ENCODE measurements at places on chromosomes 6 and 20. TPM values are rescaled to one million over a fixed set of nuclear protein-coding genes. Genes with fewer than 3 reads are reported as not detected.
A peak's percentile ranks its signal among the peaks of the same experiment; 100 is the strongest.

DNA sequence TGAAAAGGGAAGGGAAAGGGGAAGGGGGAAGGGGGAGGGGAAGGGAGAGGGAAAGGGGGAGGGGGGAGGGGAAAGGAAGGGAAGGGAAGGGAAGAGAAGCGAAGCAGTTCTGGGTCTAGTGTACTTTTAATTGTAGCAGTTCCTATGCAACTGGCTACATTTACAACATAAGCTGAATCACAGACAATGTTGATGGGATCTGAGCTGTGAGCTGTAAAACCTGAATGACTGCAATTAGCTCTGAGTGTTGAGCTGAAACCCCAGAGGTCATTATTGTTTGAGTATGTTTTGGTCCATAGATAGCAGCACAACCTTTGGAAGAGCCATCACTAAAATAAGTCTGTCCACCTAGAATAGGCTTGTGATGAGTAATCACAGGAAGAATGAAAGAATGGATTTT lies 7.2 kb upstream of the ABHD12 start:
- no peak for ATAC-seq

DNA sequence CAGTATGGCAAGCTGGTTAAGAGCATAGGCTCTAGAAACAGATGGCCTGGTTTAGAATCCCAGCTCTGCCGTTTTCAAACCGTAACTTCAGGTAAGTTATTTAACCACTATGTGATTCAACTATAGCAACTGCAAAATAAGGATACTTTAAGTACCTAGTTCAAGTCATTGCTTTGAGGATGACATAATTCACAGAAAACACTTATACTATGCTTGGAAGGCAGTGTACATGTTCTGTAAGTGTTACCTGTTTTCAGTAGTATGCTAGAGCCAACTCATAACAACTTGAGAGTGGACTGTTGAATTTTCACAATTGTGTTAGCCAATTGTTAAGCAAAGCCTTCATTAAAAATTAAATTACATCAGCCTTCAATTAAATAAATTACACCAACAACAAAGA lies 134.8 kb upstream of the BEND6 start:
- no peak for ATAC-seq

- ATAC-seq: no peak
These were observed 493.9 kb upstream of the ADGRB3 start for GRCh38 chr6:68141190-68141589.

Gene CST1
- not detected for total RNA-seq

DNA sequence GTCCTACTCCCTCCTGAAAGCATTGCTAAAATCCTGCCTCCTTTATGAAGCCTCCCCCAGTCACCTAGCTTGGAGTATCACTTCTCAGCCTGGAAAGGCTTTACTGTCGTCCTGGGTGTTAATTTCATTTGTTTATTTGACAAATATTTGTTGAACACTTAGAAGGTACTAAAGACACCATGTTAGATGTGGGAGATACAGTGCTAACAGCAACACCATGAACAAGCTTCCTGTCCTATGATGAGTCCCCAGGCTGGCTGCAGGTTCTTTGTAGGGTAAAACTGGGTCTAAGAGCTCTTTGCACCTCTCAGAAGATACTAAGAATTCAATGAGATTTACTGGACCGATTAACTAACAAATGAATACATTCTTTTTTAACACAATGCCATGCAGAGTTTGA lies 109.2 kb upstream of the TMEM170B start:
- ATAC-seq: no peak

Gene PI3
- not detected for total RNA-seq

- peak; percentile 25 for ATAC-seq
These were observed 5.6 kb downstream of the SRSF3 start for GRCh38 chr6:36599791-36600209.

Gene UNC5CL
- 1.5 TPM for total RNA-seq

DNA sequence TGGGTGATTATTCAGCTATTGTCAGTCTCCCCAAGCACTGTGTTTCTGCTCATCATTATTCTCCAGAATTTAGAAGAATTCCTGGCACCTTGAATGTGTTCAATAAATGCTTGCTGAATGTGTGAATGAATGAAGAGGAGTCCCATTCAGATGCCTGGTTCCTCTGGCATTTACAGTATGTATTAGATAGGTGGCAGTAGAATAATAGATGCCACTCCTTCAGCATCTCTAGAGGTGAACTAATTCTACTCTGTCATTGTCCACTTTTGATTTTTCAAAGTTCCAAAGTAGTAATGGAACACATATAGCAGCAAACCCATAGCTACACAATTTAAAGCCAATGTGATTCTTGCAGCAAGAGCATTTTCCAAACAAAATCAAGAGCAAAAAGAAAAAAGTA lies 118.9 kb upstream of the CEP162 start:
- ATAC-seq: no peak

Gene ZNF311
- total RNA-seq: 1.9 TPM

Gene MOG
- total RNA-seq: not detected

DNA sequence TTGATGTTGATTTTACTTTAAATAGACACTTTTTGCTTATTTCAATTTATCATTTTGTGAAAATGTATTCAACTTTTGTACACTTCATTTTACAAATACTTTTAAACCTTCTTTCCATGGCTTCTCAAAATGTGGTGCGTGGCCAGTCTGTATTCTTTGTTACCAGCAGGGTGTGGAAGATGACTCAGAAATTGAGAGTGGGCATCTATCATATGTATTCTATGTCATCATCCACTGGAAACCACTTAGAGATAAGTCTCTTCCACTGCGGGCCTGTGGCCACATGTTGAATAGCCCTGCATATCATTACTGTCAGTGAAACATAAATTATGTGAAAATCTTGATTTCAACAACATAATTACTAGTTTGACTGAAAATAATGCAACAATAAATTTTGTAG lies 52.6 kb upstream of the MC3R start:
- no peak for ATAC-seq

- ATAC-seq: peak; percentile 34
These were observed 124.1 kb upstream of the NEDD9 start for GRCh38 chr6:11356404-11357155.

Gene OR12D3
- total RNA-seq: not detected

Gene LPIN3
- 0.69 TPM for total RNA-seq

DNA sequence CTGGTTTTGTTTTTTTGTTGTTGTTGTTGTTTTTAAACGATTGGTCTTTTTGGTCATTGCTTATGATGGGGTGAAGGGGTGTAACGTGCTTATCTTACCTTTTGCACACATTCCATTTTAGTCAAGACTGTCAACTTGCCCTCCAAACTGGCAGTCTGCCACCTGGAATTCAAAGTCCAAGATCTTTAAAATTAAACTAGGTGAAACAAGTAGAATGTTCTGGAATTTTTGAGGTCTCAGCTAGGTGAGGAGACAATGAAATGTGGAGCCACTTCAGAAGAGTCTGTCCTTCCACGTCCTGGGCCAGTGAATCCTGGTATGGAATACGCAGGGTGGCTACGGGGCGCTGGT lies 344.6 kb downstream of the ZFAND3 start:
- no peak for ATAC-seq

DNA sequence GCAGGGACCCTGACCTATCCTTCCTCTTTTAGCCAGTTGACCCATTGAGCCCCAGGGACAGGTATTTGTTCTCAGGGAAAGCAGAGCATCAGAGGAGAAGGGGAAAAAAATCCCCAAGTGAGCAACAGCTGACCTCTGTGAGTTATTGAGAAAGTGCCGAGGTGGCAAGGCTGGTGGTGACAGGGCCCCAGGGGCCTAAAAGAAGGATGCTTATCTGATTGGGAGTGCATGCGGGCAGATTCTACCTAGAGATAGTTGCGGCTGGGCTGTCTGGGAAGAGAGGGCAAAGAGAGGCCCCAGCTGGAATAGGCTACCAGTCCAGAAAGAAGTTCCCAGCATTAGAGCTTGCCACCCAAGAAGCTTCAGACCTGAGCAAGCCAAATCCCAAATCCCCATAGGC lies 26.5 kb upstream of the MAFB start:
- no peak for ATAC-seq

Gene HS3ST5
- total RNA-seq: 7.3 TPM

DNA sequence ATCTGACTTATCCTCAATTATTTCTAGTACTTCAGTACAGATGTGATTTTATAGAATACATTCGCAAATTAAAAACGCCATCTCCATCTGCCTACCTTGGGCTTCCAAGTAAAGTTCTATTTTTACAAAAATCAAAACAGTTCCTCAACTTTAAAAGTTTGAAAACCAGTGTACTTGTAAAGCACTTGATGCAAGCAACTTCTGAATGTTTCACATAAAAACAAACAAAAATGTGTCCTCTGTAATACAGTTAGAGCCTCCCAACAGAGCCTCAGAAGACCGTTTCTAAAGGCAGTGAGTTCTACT lies 384 bp upstream of the MANEA start:
- no peak for ATAC-seq

- no peak for ATAC-seq
These were observed 138.4 kb downstream of the PREX1 start for GRCh38 chr20:48689388-48689787.

GRCh38 chr20:20552076-20552475 lies 160.4 kb downstream of the RALGAPA2 start:
- ATAC-seq: no peak

DNA sequence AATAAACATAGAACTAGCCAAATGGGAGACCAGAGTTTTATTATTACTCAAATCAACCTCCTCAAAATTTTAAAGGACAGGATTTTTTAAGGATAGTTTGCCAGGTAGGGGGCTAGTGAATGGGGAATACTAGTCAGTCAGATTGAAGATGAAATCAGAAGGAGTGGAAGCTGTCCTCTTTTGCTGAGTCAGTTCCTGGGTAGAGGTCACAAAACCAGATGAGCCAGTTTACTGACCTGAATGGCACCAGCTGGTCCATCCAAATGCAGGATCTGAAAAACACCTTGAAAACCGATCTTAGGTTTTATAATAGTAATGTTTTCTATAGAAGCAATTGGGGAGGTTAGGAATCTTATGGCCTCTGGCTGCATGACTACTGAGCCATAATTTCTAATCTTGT lies 558.2 kb downstream of the PKHD1 start:
- ATAC-seq: no peak

Gene CAGE1
- total RNA-seq: 0.18 TPM

GRCh38 chr6:686497-686896 lies 6.4 kb downstream of the EXOC2 start:
- ATAC-seq: no peak

Gene TPBG
- total RNA-seq: 14.2 TPM

DNA sequence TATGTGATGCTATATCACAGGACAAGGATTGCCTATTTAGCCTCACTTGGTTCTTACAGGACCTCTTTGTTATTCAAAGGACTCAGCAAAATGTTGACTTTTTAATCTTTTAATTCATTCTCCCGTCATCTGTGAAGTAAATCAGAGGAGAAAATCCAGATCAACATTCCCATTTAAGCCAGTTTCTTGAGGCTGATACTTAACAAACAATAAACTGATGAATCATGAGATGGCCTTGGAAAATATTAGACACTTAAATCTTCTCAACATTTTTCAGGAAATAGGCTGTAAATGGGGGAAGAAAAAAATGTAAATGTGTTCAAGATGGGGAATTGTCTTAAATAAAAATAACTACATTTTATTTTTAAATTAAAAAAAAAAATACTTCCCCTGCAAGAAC lies 55.9 kb upstream of the UBR2 start:
- ATAC-seq: no peak

- peak; percentile 21 for ATAC-seq
These were observed 22.5 kb downstream of the SOX4 start for GRCh38 chr6:21616005-21616404.

Gene NDRG3
- 22.2 TPM for total RNA-seq

DNA sequence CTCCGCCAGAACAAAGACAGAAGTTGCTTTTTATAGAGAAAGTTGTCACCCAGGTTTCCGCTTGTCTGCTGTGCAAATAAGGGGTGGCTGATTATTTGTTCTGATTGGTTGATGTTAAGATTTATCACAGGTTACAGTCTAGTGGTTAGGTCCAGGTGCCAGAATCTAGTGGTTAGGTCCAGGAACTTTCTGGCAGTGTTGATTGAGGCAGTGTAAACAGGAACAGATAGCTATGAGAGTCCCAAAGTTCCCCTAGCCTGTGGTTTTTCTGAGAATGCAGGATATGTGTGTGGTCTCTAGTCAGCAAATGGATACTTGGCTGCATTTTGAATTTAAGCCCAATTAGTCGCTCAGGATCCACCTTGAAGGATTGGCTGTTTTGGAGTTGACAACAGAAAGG lies 148.0 kb downstream of the TMEM200A start:
- no peak for ATAC-seq

GRCh38 chr6:11188161-11188915 lies 44.1 kb downstream of the NEDD9 start:
- ATAC-seq: no peak

Gene KIAA1755
- total RNA-seq: 3.8 TPM

DNA sequence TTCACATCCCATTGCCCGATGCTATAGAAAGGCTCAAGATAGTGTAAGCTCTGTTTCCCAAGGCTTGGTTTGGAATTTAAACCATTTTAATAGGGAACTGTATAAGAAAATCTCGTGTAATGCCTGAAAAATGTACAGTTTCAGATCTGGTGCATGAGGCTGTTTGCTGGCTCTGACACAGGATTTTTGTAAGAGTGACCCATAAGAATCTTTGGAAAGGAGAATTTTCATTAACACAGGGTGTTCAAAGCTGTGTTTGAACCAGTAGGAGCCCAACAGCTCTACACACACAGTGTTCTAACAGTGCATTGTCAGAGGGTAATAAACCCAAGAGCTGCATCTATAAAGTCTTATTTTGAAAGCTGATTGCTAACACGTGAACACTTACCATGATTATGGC lies 293.5 kb downstream of the PRL start:
- ATAC-seq: no peak

DNA sequence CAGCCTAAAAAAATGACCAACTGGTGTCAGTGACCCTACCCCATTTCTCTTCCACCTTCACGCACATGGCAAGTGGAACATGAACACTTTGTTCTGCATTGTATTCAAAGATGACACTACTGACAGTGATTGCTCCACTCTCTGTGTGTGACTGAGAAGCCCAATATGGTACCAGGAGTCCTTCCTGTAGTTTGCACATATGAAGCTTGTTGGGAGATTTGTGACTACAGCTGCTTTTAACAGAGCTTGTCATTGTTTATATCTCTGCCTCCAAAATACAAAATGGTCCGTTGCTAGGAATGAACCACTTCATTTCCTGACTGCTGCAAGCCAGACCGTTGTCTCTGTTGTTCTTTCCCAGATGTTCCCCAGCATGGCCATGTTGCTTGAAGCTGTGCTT lies 140.3 kb upstream of the TCF21 start:
- ATAC-seq: no peak

DNA sequence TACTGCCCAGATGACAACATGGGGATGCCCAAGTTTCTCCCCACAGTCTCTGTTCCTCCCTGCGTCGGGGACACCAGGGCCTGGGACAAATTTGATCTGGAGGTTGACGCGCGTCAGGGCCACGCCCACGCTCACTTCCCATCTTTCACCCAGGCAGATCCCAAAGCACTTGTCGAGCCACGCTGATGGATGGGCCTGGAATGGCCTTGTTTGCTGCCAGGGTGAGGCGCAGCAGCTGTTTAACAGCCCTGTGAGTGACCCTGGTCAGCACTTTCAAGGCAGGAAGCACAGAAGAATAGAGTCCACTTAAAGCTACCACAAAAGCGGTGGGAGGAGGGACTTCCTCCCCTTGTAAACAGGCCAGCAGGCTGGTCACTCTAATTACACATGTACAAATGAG lies 324.7 kb upstream of the JARID2 start:
- peak; percentile 93 for ATAC-seq

- no peak for ATAC-seq
These were observed 105.4 kb upstream of the ESR1 start for GRCh38 chr6:151701911-151702562.

Gene CCN5
- total RNA-seq: 3.7 TPM

- ATAC-seq: no peak
These were observed 311.4 kb downstream of the CLIC5 start for GRCh38 chr6:45704056-45704800.

Gene KCNG1
- 0.70 TPM for total RNA-seq

Gene DLL1
- total RNA-seq: 17.2 TPM

- ATAC-seq: no peak
These were observed 11.9 kb downstream of the FAM184A start for GRCh38 chr6:119066517-119066916.

Gene KIF13A
- 23.4 TPM for total RNA-seq

Measured in motor neuron (in vitro differentiated cells).